Activated CD4-positive, alpha-beta memory T cell treated with anti-CD3 and anti-CD28 coated beads, Interleukin-2, amount 10 ng/mL, durations not matched to agents 7 days and 5 days (primary cell): ENCODE measurements at places on chromosomes 12 and 14. TPM values are rescaled to one million over a fixed set of nuclear protein-coding genes. Genes with fewer than 3 reads are reported as not detected.
A peak's percentile ranks its signal among the peaks of the same experiment; 100 is the strongest.

DNA sequence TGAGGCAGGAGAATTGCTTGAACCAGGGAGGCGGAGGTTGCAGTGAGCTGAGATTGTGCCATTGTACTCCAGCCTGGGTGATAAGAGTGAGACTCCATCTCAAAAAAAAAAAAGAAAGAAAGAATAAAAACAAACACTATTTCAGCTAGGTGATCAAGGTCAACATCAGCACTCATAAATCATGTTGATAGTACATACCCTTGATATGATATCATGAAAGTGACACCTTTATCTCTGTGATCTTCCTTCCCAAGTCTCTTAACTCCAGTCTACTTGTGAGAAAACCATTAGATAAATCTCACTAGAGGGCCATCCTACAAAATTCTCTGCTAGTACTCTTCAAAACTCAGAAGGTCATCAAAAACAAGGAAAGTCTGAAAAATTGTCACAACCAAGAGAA is 44.2 kb upstream of the PTGR2 start:
- DNase-seq, result no peak

Gene C14orf132
- 1.2 TPM for total RNA-seq

DNA sequence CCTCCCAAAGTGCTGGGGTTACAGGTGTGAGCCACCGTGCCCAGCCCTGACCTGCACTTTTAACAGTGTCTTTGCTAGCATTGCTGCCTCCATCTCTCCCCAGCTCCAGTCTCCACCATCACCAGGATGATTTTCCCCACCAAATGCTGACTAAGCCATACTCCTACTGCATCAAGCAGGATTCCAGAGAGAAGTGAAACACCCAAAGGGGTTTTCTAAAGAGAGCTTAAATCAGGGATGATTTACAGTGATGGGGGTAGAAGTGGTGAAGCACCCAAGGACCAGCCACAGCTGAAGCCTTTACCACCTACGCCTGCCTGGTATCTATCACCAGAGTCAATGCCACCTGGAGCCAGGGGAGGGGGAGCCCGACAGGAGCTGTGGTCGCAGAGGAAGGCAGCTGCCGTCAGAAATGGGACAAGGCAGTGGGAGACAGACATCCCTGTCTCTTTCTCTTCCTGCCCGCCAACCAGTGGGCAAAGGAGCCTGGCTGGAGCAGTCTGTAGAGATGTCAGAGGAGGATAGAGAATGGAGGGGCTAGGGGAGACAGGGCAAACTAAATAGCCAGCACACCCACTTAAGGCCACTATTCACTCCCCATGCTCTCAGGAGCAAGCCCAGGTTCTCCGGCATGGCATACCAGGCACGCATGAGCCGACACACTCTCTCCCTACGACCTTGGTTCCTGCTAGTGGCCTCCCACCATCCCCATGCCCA is 22.4 kb upstream of the CD9 start:
- no peak for DNase-seq

GRCh38 chr12:94172031-94172430 is 23.7 kb downstream of the PLXNC1 start:
- peak; percentile 55 for DNase-seq

DNA sequence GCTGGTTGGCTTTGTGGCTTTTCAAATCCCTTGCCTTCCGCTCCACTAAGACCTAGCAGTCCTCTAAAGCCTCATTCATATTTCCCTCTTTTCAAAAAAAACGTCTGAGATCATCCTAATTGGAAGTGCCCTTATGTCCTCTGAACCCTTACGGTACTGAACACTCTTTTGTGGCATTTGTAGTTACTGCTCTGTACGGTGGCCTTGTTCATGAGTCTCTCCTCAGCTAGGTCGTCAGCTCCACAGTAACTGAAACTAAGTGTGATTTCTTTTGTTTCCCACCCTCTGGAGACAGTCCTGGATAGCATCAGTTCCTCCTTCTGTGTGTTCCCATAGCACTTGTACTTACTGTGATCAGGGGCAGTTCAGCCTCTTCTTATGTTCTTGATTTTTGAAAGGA is 49.7 kb downstream of the DAAM1 start:
- DNase-seq, result no peak

GRCh38 chr12:64608901-64609535 is 1.3 kb upstream of the RASSF3 start:
- DNase-seq, result peak; percentile 57

DNA sequence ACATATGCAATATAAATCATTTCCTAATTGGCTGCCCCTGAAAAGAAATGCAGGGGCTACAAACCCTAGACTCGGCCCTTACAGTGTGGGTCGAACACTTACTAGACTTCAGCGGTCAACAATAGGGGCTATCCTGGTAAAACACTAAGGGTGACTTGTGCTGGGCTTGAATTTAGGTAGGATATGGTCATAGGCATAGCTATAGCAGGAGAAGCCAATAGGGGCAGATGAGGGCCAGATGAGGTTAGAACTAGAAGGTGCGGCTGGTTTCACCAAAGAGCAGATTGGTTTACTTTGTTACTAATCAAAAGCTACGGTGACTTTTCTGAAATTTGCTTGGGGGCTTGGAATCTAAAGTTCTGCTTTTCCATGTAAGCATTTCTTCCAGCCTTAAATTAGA is 282.3 kb upstream of the DIO2 start:
- no peak for DNase-seq

GRCh38 chr12:42141981-42142606 is 2.6 kb downstream of the GXYLT1 start:
- no peak for DNase-seq

DNA sequence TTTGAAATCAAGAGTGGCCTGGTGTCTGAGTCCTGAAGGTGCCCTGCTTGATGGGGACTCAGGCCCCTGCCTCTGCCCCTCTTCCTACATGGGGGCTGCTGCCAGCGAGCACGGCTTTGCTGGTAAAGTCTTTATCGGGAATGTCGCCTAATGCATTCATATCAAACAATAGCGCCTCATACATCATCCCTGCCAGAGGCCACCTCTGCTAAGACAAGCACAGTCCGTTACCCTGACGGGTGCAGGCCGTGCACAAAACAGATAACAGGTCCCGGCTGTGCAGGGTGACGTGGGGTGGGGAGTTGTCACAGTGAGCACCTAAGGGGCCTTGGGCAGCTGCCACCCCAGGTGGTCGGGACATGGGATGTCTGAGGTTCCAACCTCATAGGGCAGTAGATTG is 68.4 kb upstream of the FAM222A start:
- DNase-seq, result no peak

Gene LUM
- not detected for total RNA-seq

GRCh38 chr12:42716491-42716891 is 126.9 kb upstream of the PRICKLE1 start:
- no peak for DNase-seq

Gene XPOT
- 119 TPM for total RNA-seq

Gene KRAS
- total RNA-seq, result 38.5 TPM

GRCh38 chr14:95547272-95547625 is 12.4 kb downstream of the GLRX5 start:
- DNase-seq, result no peak

Gene PLEKHA5
- 13.5 TPM for total RNA-seq

DNA sequence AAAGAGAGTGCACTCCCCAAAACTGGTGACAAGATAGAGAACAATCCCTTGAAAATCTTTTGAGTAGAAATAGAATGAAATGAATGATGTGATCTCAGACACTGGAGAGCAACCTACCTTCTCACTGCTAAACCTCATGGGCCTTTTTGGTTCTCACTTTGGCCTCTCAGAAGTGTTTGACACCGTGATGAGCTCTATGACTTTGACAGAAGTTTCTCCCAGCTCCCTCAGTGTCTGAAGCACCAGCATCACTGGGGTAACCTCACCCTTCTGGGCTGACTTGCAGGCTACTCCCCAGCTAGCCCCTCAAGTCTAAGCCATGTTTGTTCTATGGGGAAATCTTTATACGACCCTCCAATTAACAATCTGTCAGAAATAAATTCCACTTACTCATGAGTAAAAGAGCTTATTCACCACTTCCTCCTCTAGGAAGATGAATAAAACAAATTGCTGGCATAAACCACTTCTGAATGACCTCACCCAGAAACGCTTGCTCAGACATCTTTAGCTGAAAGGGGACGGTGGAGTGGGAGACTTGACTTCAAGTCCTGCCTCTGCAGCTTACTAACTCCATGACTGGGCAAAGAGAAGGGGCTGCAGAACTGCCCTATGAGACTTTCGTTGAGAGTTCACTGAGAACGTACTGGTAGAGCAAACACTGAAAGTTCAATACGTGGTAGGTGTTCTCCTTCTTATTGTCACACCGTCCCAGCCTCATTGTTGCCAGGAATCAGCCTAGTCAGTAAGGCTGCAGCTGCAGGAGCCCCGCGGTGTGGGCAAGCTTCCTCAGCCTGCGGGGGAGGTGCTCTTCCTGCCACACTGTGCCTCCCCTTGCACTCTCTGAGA is 46.5 kb downstream of the ST8SIA1 start:
- DNase-seq, result peak; percentile 25

Gene AQP2
- not detected for total RNA-seq

Gene DLGAP5
- total RNA-seq, result 89.7 TPM

DNA sequence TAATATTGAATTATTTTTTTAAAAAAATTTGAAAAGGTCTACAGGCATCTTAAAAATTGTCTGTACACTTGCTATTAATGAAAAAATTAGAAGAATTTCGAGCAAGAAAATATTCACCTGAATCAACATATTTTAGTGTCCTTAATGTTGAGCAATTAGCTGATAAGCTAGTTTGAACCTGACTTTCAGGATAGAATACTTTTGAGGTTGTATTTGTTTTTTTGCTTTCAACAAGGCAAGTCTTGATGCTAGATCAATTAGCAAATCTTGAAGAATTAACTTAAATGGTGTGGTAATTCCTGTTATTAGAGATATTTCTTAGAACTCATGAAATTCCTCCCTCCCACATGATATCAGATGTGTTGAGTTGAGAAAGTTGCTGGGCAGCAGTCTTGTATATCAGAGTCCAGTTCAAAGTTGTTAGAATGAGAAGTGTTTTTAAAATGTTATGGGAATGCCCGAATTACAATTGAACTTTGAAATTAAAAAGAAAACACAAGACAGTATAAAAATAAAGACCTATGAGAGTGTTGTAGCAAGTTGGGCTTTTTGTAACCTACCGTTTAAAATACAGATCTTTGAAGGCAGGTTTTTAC is 119.2 kb downstream of the TRMT5 start:
- no peak for DNase-seq

DNA sequence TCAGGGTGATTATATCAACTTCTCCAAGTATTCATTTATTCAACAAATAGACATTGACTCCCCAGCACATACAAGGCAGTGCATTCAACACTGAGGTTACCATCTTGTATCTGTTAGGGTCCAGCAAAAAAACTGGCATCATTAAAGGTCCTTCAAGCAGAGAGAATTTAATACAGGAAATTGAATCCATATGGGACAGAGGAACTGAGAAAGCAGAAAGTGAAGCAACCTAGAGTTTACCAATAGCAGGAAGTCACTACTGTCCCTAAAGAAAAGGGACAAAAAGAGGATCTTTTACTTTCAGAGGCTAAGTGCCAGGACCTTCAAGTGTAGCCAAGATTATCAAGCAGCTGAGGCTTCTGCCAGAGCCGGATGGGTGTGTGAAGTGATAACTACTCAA is 237.8 kb upstream of the TBX3 start:
- DNase-seq, result no peak

- no peak for DNase-seq
Measured at GRCh38 chr12:13211191-13211858, 14.8 kb downstream of the EMP1 start.

GRCh38 chr14:74400031-74400685 is 25.9 kb downstream of the SYNDIG1L start:
- DNase-seq, result no peak

Gene NEK9
- 72.0 TPM for total RNA-seq

DNA sequence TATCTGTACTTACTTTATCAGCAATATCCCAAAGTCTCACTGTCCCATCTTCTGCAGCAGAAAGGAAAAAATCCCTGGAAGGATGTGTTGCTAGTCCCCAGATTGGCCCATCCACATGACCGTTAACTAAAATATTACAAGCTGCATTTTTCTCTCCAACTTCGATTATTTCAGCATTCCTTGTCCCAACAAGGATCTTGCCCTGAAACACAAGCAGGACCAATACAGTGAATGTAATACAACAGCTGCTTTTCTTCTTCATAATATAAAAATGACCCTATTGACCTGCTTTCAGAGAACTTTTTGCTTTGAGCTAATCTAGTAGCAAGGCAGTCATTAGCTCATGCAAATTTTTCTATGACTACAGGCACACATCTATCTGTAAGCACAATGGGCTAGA is 58.3 kb downstream of the ZC3H14 start:
- no peak for DNase-seq

Gene KCNK10
- total RNA-seq, result not detected

DNA sequence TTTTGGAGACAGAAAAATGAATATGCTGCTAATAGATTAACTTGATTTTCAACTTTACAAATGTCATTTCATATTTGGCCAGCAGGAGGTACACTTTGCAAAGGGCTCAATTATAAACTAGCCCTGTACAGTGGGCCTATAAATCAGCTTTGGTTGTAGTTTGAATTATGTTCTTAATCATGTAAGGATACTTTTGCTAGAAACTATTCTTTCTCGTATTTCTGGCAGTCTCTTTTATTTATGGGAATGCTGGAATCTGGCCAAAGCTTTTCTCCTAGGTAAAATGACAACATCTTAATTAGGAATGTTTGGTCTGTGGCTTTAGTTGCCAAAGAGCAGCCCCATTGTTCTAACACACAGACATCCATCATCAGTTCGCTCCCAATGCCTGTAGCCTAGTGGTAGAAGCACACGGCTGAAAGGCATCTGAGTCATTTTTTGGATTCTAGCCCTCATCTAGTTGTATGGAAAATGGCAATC is 1322.3 kb upstream of the SEL1L start:
- DNase-seq, result no peak

DNA sequence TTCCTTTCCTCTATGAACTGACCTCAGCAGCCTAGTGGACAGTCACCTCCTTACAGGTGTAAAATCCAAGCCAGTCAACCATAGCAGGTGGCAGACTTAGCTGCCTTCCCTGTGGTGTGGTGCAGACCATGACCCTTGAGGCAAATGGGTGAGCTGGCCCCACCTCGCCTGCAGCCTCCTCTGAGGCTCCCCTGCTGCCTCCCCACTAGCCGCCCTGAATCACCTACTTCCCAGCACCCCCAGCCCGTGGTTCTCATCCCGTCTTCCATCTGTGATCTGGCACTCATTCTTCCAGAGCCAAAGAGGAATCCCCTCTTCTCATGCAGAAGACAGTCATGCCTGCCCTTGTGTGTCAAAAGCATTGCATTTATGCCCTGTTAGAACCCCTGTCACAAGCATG is 34.4 kb upstream of the TSPAN9 start:
- no peak for DNase-seq

Gene KCNA5
- not detected for total RNA-seq

Gene DUSP6
- 170 TPM for total RNA-seq

Gene SLC5A8
- total RNA-seq, result not detected

DNA sequence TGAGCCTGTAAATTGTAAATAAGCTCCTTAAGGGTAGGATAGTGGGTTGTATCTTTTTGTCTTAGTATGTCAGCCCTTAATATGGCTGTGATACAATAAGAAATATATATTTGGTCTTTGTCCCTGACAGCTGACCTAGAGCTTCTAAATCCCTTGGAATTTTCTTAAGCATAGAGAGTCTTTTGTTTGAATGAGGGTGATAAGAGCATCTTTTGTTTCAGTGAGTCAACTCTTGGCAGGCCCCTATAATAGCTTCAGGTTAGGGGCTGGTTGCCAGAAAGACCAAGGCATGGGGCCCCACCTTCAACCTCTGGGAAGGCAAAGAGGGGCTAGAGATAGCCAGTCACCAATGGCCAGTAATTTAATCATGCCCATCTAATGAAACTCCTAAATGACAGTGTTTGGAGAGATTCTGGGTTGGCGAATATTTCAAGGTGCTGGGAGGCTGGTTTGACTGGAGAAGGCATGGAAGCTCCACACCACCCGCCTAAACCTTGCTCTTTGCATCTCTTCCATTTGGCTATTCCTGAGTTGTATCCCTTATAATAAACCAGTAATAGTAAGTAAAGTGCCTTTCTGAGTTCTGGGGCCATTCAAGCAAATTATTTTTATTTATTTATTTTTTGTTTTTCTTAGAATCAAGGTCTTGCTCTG is 10.5 kb downstream of the PALS1 start:
- no peak for DNase-seq
